ENCODE measurements at places on chromosomes 5 and 9.

DNA sequence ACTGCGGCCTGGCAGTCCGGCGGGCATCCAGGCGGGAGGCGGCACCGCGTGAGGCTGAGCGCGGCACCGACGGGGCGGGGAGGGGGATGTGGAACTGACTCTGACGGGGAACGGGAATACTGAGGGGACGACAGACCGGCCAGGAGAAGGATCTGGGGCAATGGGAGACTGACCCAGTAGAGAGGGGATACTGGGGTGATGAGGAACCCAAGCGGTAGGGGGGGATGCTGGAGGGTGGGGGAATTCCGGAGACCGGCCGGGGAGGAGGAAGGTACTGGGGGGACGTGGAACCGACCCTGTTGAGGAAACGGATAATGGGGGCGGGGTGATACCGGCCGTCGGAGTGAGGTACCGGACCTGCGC, 423 bp downstream of the IPPK start:
- no peak for DNase-seq

GRCh38 chr5:175246242-175246888, 197.6 kb downstream of the DRD1 start:
- no peak for DNase-seq

- DNase-seq, result peak; percentile 76
Measured at GRCh38 chr9:32863291-32863690, 80.0 kb downstream of the TMEM215 start.

- DNase-seq, result no peak
Measured at GRCh38 chr5:59149271-59149670, 566.4 kb downstream of the RAB3C start.

DNA sequence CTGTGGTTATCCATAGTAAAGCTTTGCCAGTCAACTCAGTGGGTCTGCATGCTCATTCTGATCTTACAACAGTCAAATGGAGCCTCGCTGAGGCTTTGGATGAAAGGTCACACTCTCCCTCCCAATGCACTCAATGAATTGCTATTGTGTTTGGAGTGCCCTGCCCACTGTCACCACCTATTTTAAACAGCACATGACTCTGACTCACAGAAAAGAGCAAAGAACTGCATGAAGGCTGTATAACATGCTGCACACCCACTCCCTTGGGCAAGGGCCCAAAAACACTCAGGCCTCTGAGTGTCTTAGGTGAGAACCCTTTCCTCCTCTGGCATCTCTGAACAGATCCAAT, 118.7 kb upstream of the CCDC112 start:
- no peak for DNase-seq

- DNase-seq, result no peak
Measured at GRCh38 chr5:52269401-52269800, 518.3 kb upstream of the ITGA1 start.

GRCh38 chr5:14252793-14253192, 109.7 kb downstream of the TRIO start:
- DNase-seq, result no peak

DNA sequence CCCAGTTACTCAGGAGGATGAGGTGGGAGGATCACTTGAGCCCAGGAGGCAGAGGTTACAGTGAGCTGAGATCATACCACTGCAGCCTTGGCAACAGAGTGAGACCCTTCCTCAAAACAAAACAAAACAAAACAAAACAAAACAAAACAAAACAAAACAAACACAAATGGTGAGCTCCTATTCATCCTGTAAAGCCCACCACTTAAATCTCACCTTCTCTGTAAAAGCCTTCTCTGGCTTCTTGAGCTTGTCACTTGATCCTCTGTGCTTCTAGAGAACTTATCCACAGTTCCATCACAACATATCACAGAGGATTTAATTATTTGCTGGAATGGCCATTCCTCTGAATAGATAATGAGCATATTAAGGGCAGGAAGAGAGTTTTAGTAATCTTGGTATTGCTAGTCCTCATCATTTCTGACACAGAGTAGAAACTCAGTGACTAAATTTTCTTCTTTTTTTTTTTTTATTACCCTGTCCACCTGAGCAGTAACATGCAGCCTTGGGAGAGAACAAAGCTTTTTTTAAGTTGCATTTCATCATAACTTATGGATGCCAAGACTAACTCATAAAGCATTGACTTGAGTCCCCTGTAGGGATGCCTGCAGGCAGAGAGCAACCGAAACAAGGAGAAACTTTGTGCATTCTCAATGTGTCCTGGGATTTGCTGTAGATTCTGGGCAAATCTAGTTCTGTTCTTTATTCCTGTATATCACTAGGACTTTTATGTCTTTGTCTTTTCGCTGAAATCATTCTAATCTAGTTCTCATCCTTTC, 13.0 kb upstream of the HSPA9 start:
- no peak for DNase-seq

GRCh38 chr5:138685193-138685745, 68.0 kb upstream of the CTNNA1 start:
- DNase-seq, result no peak

- no peak for DNase-seq
Measured at GRCh38 chr9:85185486-85186217, 516.1 kb downstream of the NTRK2 start.
